ENCODE measurements at places on chromosomes 13 and 19. TPM values are rescaled to one million over a fixed set of nuclear protein-coding genes. Genes with fewer than 3 reads are reported as not detected.

DNA sequence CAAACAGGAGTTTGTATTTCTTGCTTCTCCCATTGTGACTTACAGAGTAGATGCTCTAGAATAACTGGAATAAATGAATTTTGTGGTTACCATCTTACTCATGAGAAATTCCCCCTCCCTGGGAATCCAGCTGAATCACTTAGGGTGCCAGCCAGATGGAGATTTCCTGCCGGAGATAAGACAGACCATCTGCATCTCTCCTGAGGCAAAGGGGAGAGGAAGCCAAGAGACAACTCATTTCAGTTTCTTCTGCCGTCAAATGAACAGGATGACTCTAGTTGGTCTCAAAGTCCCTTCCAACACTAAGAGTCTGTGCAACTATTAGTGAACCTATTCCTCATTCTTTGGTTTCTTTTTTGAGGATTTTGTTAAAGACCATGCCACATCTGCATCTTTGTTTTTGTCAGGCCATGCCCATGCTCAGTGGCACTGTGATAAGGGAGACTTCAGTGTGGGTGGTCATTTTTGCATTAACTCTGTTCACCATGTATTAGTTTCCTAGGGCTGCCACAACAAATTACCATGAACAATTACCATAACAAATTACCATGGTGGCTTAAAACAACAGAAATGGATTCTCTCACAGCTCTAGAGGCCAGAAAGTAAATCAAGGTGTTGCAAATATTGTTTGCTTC, 112.8 kb downstream of the NDFIP2 start:
- no peak for DNase-seq

GRCh38 chr13:85512421-85512820, 286.8 kb downstream of the SLITRK6 start:
- no peak for DNase-seq

DNA sequence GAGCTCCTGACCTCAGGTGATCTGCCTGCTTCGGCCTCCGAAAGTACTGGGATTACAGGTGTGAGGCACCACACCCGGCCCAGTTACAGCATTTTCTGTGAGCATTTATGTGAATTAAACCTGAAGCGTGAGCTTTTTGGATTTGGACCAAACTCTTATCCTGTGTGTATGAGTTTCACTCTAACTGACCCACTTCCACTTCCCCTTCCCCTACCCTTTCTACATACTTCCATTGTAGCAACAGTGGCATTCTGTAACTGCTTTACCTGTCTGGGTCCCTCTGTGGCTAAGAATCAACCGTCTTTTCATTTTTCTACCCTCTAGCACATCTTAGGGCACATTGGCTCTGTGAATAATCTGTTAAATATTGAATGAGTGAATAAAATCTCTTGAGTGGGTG, 16.2 kb downstream of the FRY start:
- no peak for DNase-seq

- DNase-seq, result no peak
These were observed 720.7 kb downstream of the DIAPH3 start for GRCh38 chr13:59442944-59443486.

DNA sequence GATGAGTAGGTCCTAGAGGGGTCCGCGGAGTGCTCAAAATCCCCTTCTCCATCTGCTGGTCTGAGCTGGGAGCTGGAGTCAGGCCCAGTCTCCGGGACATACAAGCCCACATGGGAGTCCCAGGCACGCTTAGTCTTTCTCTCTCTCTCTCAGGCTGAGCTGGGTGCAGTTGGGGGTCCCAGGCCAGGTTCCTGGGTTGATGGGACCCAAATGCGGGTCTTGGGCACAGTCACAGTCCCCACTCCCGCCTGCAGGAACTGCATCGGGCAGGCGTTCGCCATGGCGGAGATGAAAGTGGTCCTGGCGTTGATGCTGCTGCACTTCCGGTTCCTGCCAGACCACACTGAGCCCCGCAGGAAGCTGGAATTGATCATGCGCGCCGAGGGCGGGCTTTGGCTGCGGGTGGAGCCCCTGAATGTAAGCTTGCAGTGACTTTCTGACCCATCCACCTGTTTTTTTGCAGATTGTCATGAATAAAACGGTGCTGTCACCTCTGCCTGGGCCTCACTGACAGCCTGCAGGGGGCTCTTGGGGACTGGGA, 23.8 kb downstream of the CYP4F12 start:
- DNase-seq, result peak; percentile 48

GRCh38 chr13:70424428-70424827, 316.2 kb upstream of the KLHL1 start:
- no peak for DNase-seq

- no peak for DNase-seq
These were observed 18.1 kb downstream of the DHRS12 start for GRCh38 chr13:51785712-51786424.

- no peak for DNase-seq
These were observed 1494.9 kb upstream of the MIR17HG start for GRCh38 chr13:89852570-89852969.

NFIX gene
- 0.72 TPM for total RNA-seq

DNA sequence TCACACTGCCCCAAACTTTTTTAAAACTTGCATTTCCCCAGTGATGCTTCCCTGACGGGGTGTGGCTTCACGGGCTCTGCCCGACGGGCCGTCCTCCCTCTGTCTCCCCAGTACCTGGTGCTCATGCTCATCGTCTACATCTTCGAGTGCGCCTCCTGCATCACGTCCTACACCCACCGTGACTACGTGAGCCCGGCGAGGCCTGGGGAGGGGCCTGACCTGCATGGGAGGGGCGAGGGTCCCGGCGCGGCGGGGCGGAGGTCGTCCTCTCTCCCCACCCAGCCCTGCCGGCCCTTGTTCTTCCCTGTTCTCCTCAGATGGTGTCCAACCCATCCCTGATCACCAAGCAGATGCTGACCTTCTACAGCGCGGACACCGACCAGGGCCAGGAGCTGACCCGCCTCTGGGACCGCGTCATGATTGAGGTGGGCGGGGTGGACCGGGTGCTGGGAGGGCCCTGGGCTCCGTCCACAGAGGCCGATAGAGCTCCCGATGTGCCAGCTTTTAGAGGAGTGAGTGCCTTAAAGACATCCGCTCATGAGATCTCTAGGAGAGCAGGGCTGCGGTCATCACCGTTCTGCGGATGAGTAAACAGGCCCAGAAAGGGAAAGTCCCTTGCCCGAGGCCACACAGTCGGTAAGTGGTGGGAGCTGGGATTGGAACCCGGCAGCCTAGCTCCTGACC, 6.9 kb downstream of the UPK1A start:
- DNase-seq, result no peak

WDR87 gene
- total RNA-seq, result 0.09 TPM

GRCh38 chr13:95367309-95367843, 66.1 kb upstream of the ABCC4 start:
- peak; percentile 1 for DNase-seq

C19orf44 gene
- 7.6 TPM for total RNA-seq

DNA sequence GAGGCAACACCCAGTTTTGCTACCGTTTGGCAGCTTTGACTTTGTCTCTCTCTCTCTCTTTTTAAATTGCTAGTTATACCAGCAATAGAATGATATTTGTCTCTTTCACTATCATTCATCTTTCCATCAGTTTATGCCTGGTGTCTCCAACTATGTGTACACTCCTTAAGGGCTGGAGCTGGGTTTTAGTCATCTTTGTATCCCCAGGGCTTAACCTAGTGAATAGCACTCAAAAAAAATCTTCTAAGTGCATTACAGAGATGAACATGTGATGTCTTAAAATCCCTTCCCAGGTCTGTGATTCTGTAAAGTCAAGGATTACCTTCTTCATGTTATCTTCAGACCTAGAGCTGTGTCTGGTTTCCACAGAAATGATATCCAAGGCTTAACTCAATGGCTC, 7.8 kb upstream of the UBL3 start:
- no peak for DNase-seq

GRCh38 chr13:113837560-113838355, 26.1 kb downstream of the GAS6 start:
- DNase-seq, result no peak

DNA sequence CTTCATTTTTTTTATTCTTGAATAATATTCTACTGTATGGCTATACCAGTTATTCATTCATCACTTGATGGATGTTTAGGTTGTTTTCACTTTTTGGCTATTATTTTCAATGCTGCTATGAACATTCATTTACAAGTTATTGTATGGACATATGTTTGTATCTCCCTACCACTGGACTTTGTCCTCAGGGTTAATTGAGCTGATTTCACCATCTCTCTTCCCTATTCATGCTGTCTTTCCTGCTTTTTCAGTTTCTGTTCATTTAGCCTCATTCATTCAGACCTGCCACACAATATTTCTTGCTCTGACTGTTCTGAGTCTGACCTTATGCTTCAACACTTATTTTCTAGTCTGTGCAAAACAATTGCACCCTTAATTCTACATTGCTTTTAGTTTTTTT, 12.3 kb upstream of the C1QTNF9B start:
- no peak for DNase-seq

- DNase-seq, result no peak
These were observed 151.1 kb upstream of the TSHZ3 start for GRCh38 chr19:31500197-31500830.

CEACAM18 gene
- not detected for total RNA-seq

DHDH gene
- total RNA-seq, result not detected

DNA sequence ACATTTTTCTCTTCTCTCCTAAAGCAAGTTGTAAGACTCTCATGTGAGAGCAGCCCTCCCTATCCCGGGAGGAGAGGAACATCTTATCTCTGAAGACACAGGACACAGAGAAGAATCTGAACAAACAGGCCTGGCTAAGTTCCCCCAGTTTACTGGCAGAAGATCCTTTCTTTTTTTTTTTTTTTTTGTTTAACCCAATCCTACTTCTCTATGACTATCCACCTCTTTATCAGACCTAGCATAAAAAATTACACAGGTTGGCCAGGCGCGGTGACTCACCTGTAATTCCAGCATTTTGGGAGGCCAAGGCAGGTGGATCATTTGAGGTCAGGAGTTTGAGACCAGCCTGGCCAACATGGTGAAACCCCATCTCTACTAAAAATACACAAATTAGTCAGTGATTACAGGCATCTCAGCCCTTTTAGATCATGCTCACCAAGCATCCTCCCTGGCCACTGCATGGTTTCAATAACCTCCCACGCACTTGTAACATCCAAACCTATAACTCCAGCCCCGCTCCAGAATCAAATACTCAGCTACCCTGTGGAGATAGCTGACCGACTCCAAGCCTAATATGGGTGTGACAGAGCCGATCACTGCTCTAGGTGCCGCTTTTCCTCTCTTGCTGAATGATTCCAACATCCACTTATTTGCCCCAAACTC, 27.3 kb upstream of the MUC16 start:
- DNase-seq, result no peak

- peak; percentile 57 for DNase-seq
These were observed 38.3 kb downstream of the PEX11G start for GRCh38 chr19:7450243-7451223.

GRCh38 chr13:75512253-75512652, 25.4 kb downstream of the COMMD6 start:
- DNase-seq, result no peak

Measured in OCI-LY7 (cell line).